ENCODE measurements at places on chromosomes 13 and 19.
A peak's percentile ranks its signal among the peaks of the same experiment; 100 is the strongest.

- DNase-seq: no peak
Observed at GRCh38 chr19:54416695-54417491, 1.6 kb downstream of the TTYH1 start.

- DNase-seq: no peak
Observed at GRCh38 chr13:113865427-113865826, 1.6 kb upstream of the GAS6 start.

DNA sequence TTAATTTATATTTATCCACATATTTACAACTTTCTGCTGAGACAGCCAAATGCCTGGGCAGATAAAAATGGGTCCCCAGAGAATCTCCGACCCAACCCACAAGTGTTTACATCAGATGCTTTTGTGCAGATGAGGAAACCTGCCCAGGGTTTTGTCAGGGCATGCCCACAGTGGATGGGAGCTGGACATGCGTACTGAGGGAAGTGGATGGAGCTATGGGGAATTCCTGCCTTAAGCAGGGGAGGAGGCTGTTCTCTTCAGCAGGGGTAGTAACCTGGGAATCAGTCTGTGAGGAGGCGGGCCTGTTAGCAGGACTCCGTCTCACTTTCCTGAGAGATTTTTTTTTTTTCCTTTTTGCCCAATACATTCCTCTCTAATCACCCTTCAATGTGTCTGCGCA lies 122.9 kb downstream of the RFC3 start:
- DNase-seq: no peak

DNA sequence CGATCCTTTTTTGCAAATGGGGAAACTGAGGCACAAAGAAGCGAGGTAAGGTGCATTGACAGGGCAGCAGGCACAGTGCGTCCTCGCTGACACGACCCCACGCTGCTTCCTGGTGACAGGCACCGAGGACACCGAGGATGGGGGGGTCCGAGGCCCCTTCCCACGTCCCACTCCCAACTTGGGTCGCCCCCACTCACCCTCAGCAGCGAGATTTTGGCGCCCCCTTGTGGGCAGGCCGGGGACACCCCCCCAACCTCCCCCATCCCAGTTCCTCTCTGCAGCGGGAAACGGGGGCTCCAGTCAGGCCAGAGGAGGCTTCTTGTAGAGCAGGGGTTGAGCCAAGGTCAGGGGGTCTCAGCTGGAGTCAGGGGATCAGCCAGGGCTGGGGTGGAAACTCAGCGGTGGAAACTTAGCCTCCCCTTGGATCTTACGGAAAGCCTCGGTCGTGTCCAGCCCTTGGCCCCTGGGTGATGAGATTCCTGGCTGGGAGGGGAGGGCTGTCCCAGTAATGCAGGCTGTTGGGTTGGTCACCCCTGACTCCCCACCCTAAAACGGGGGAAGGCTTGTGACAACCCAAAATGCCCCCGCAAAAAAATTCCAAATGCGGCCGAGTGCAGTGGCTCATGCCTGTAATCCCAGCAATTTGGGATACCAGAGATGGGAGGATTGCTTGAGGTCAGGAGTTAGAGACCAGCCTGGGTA lies 8.2 kb downstream of the SMIM24 start:
- DNase-seq: peak; percentile 21

DNA sequence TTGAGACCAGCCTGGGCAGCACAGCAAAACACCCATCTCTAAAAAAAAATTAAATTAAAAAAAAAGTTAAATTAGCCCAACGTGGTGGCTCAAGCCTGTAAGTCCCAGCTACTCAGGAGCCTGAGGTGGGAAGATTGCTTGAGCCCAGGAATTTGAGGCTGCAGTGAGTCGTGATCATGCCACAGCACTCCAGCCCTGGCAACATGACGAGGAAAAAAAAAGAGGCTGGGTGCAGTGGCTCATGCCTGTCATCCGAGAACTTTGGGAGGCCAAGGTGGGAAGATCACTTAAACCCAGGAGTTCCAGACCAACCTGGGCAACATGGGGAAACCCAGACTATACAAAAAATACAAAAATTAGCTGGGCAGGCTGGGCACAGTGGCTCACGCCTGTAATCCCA lies 2.2 kb upstream of the TMEM161A start:
- DNase-seq: no peak

DNA sequence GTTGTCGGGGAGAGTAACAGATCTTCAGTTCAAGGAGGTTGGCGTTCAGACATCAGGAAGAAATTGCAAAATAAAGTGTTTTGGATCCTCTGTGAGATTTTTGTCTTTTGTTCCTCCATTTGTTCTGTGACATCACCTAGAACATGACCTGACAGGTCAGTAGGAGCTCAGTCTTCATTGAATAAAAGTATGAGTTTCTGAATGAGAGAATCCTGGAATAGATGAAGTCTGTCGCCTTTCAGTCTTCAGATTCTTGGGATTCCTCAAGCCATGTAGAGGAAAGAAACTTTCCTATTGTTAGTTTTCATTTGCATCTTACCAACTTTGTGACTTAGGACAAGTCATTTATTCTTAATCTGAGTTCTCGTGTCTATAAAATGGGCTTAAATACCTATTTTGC lies 14.4 kb downstream of the ARHGAP35 start:
- DNase-seq: no peak

All from activated CD4-positive, alpha-beta T cell treated with anti-CD3 and anti-CD28 coated beads, Interleukin-2, Interleukin-4, amounts not matched to agents 100 ng/mL and 50 ng/mL, durations not matched to agents 16 hours and 8 hours (primary cell).